SK-MEL-5 (cell line): ENCODE measurements at places on chromosomes 1 and 21. TPM values are rescaled to one million over a fixed set of nuclear protein-coding genes. Genes with fewer than 3 reads are reported as not detected.

DNA sequence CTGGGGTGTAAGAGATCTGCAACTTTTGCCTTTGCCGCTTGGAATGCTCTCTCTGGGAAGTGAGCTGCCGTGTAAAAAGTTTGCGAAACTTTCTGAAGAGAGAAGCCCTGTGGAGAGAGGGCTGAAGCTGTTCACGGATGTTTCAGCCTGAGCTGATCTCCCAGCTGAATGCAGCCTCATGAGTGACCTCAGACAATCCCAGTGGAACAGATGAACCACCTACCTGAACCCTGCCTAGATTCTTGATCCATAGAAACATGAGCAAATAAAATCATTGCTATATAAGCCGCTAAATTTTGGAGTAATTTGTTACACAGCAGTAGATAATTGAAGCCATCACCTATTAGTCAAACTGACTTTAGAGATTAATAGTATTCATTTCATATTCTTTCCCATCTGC lies 4.4 kb upstream of the ALG6 start:
- DNase-seq = no peak

DNA sequence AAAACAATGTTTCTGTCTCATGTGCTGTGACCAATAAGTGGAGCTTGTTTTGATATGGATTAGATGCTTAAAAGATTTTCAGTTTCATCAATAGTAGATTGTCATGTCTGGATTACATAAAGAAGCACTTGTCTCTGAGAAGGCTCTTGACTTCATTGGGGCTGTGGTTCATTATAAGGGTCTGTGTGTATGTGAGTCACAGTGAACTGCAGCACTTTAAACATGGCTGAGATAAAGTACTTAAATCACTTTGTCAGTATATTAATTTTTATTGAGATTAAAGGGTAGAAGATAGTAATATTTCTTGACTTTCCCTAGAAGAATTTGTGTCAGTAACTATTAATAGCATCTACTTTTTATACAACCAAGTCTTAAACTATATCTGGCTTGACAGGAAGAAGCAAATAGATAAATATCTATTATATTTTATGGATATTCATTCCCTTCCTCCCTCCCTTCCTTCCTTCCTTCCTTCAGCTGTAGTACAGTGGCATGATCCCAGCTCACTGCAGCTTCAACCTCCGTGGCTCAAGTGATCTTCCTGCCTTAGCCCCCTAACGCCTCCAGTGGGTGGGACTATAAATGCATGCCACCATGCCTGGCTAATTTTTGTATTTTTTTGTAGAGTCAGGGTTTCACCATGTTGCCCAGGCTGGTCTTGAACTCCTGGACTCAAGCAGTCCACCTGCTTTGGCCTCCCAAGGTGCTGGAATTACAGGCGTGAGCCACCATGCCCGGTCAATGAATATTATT lies 48.8 kb downstream of the ZFYVE9 start:
- peak; percentile 73 for DNase-seq

- DNase-seq = no peak
Measured at GRCh38 chr1:84181350-84182005, 37.4 kb downstream of the PRKACB start.

- no peak for DNase-seq
Measured at GRCh38 chr1:243394601-243395464, 139.0 kb downstream of the SDCCAG8 start.

DNA sequence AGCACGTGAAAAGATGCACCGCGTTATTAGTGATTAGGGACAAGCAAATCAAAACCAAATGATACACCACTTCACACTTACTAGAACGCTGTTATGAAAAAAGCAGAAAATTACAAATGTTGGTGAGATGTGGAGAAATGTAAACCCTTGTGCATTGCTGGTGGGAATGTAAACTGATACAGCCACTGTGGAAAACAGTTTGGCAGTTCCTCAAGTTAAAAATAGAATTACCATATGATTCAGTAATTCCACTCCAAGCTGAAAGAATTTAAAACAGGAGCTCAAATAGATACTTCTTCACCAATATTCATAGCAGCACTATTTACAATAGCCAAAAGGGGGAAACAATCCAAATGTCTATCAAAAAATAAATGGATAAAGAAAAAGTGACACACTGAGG lies 10.3 kb upstream of the EVI5 start:
- no peak for DNase-seq

GRCh38 chr1:93056649-93057048 lies 22.4 kb upstream of the MTF2 start:
- DNase-seq = no peak

DNA sequence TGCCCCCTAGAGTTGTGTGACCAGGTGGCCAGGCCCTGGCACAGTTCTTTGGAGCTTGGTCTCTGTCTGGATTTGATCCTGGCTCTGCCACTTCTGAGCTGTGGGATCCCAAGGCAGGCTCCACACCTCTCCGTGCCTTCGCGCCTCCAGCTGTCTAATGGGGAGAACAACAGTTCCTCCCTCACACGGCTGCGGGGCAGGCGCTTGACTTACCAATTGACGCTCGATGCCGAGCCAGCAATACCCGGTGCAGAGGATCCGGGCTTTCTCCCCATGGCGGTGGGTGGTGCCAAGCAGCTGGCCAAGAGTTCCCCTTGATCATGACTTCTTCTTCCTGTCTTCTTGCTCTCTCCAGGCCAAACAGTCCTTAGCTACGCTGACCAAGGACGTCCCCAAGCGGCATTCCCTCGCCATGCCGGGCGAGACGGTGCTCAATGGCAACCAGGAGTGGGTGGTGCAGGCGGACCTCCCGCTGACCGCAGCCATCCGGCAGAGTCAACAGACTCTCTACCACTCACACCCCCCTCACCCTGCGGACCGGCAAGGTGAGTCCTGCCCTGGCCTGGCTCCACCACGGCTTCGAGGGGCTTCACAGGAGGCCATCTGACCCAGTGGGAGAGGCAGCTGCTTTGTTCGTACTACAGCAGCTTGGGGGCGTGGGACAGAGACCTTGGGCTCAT lies 97.7 kb upstream of the TMEM51 start:
- DNase-seq = no peak

GRCh38 chr1:26055041-26055440 lies 9.1 kb upstream of the SLC30A2 start:
- DNase-seq = no peak

DNA sequence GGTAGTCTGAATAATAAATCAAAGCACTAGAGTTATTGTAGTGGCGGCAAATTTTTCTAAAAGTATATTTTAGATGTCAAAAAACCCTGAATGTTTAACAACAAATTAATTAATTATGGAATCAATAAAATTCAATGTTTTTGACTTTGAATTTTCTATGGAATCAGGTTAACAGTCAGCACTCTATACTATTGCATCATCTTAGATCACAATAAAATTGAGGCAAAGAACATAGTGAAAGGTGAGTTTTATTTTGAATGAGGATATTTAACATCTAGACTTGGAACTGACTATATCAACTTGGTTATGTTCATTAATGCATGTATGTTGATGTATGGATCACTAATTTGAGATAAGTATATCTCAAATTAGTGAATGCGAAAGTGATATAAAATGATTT lies 148.5 kb downstream of the TNFSF18 start:
- no peak for DNase-seq

DNA sequence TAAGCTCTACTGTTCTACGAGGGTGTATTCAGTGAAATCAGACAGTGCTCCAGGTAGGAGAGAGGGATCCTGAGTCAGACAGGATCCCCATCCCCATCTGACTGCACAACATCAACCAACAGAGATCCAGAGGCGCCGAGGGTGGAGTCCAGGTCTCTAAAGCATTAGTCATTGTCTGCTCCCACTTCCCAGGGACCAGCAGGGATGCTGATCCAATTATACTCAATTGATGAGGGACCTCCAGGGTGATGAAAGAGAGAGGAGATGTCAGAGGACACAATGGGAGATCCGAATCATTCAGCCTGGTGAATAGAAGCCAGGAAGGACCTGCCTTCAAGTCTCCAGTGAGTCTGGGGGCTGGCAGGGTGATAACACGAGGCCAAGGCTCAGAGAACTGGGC lies 39.5 kb upstream of the STMN1 start:
- no peak for DNase-seq

- DNase-seq = no peak
Measured at GRCh38 chr1:209882942-209883340, 55.1 kb upstream of the SYT14 start.

DNA sequence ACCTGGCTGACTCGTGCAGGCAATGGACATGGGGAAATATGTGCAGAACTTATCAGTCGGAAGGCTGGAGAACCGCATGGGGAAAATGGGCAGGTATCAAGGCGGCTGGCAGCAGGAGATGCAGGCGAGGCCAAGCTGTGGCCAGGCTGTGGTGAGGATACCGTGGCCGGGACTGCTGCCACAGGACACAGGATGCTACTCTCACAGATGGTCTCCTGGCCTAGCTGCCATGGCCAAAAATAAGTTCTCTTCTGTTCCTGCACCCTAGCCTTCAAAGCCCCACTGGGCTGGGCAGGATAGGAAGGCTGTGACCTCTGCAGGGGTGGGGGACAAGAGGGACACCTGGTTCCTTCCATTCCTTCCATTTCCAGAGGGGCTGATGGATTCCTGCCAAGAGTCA lies 26.4 kb downstream of the TEX35 start:
- no peak for DNase-seq

GRCh38 chr1:71630073-71630472 lies 549.2 kb upstream of the ZRANB2 start:
- DNase-seq = no peak

- DNase-seq = no peak
Measured at GRCh38 chr1:152160576-152160975, 1.5 kb upstream of the RPTN start.

- DNase-seq = no peak
Measured at GRCh38 chr1:179038528-179039281, 13.0 kb downstream of the FAM20B start.

GRCh38 chr1:9416918-9417500 lies 122.3 kb upstream of the SLC25A33 start:
- no peak for DNase-seq

DNA sequence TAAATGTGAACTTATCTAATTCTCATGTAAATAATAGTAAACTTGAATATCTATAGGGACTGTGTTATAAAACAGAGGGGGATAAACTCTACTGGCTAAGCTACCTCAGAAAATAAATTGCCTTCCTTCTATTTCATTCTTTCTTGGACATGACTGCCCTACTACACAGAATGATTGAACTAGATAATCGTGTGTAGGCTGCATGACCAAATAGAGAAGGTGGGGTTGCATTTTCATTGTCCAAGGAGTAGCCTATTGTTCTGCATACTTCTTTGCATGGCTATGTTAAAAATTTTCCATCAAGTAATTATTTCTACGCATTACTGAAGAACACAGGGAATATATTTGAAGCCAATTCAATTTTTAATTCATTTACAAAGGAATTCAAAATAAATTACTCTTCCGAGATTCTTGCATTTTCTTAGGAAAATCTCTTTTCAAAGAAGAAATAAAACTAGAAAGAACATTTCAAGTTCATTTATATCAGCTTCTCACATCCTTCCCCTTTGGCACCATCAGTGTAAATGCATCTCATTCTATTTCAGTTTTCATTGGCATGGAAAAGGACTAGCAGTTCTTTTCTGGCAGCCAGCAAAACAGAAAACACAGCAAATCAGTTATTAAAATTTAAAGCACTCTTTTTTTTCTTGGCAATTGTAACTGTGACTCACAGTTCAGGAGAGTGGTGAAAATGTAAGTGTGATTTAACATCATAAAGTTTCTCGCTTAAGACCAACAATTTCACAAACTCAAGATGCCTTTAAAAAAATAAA lies 714.7 kb downstream of the NCAM2 start:
- DNase-seq = no peak

DNA sequence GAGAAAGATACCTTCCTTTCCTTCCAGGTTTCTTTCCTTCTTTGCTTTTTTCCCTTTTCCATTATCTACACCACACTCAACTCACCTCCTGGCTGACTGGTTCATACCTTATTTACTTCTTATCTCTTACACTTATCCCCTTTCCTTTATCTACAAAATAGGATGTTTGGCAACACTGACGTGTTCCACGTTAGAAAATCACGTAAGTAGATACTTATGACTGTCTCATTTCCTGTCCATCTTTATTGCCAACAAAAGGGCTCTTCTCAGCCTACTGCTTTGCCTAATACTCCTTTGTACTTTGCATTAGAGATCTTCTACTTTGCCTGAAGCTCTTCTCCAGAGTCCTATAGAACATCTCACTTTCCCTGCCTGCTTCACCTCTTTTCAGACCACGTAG lies 25.1 kb downstream of the SYNJ1 start:
- DNase-seq = peak; percentile 94

DNA sequence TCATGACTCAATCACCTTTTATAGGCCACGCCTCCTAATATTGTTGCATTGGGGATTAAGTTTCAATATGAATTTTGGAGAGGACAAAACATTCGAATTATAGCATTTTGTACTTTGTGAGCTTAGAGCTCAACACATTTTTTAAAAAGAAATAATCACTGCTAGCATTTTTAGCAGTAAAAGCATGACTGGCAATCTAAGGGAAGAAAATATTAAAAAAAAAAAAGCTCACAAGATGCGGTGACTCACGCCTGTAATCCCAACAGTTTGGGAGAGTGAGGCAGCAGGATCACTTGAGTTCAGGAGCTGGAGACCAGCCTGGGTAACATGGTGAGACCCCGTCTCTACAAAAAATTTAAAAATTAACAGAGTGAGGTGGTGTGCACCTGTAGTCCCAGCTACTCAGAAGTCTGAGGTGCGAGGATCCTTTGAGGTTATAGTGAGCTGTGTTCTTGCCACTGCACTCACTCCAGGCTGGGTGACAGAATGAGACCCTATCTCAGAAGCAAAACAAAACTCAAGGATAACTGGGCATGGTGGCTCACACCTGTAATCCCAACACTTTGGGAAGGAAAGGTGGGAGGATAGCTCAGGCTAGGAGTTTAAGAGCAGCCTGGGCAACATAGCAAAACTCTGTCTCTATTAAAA lies 28.8 kb upstream of the DIPK1A start:
- DNase-seq = no peak

DNA sequence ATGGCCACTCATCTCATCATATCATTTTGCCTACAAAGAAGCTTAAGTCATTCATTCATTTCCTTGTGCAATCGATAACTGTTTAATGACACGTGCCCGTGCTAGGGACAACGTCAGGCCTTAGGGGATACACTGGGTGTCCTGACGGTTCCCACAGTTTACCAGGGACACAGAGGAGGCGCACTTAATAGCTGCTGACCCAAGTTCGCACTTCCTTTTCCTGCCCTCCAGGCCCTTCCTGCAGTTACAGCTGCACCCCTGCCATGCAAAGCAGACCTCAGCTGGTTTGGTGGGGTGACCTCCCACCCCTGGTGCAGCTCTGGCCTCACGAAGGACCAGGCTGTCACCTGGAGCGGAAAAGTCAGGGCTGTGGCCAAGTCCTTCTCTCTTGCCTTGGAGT lies 4.2 kb downstream of the SPATA21 start:
- no peak for DNase-seq

The ELF3 gene
- 0.13 TPM in 1 of 2 replicates, not detected in the other for total RNA-seq

The FNDC10 gene
- total RNA-seq = 6.6 and 7.1 TPM in 2 replicates

The LRRIQ3 gene
- total RNA-seq = 0.55 and 0.59 TPM in 2 replicates

The SHE gene
- total RNA-seq = 0.03 and 0.11 TPM in 2 replicates

The ZFP69B gene
- 3.3 and 3.4 TPM in 2 replicates for total RNA-seq

The IGFN1 gene
- total RNA-seq = 0.19 and 0.50 TPM in 2 replicates

The OR2M3 gene
- total RNA-seq = not detected in 2 replicates

The MFSD2A gene
- 3.1 and 3.9 TPM in 2 replicates for total RNA-seq

The COL6A1 gene
- total RNA-seq = 8.5 and 10.1 TPM in 2 replicates

The FAM177B gene
- total RNA-seq = not detected in 2 replicates

The ALDH4A1 gene
- 8.7 and 10.1 TPM in 2 replicates for total RNA-seq

The OR6N1 gene
- not detected in 2 replicates for total RNA-seq

The PGLYRP4 gene
- total RNA-seq = not detected in 2 replicates

The SMPDL3B gene
- total RNA-seq = 1.0 and 2.0 TPM in 2 replicates

The CASQ2 gene
- total RNA-seq = 0.35 and 0.42 TPM in 2 replicates
